ENCODE measurements at places on chromosomes 3 and 15.

- H3K36me3 ChIP-seq = no peaks in the 10 kb centered on the region
Measured at GRCh38 chr3:23308986-23309625, 106.0 kb downstream of the UBE2E2 start.

- no peaks in the 10 kb centered on the region for H3K36me3 ChIP-seq
- DNase-seq = no peak
Measured at GRCh38 chr15:78082106-78082742, 4.7 kb upstream of the TBC1D2B start.

GRCh38 chr3:48143992-48144391 is 44.2 kb downstream of the CDC25A start:
- H3K27me3 ChIP-seq = no peaks in the 10 kb centered on the region
- H3K27ac ChIP-seq = no peak overlapping the region
- no peak overlapping the region for H3K4me3 ChIP-seq

DNA sequence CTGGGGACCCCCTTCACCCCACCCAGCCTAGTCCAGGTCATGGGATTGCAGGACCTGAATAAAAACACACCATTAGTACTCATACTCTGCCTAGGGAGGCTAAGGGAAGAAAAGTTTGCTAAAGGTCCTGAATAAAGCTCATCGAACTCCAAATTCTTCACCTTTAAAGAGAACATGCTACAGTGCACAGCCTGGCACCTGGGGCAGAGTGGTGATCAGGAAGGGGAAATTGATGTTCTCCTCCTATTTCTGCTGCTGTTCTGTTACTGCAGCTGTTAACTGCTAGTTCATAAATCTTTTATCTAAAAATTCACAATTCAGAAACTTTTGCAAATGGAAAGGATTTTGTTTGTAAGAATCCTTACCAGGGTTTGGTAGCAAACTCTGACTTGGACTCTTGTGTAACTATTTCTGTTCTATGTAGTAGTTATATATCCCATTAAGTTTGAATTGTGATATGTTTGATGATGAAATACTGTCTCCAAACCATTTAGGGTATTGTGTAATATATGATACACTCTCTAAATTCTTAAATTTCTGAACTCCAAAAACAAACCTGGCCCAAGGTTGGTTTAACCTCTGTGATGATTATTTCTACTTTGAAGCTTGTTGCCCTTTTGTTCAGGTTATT is 27.9 kb downstream of the MCTP2 start:
- H3K36me3 ChIP-seq = no peaks in the 10 kb centered on the region
- no peak overlapping the region for H3K4me3 ChIP-seq
- H3K4me1 ChIP-seq = no peaks in the 10 kb centered on the region
- H3K27ac ChIP-seq = no peak overlapping the region
- no peaks in the 10 kb centered on the region for H3K27me3 ChIP-seq
- no peak for DNase-seq

GRCh38 chr3:42264399-42265058 is 1.5 kb downstream of the CCK start:
- H3K27ac ChIP-seq = no peak overlapping the region
- no peak for DNase-seq
- no peaks in the 10 kb centered on the region for H3K4me1 ChIP-seq
- H3K27me3 ChIP-seq = no peaks in the 10 kb centered on the region

DNA sequence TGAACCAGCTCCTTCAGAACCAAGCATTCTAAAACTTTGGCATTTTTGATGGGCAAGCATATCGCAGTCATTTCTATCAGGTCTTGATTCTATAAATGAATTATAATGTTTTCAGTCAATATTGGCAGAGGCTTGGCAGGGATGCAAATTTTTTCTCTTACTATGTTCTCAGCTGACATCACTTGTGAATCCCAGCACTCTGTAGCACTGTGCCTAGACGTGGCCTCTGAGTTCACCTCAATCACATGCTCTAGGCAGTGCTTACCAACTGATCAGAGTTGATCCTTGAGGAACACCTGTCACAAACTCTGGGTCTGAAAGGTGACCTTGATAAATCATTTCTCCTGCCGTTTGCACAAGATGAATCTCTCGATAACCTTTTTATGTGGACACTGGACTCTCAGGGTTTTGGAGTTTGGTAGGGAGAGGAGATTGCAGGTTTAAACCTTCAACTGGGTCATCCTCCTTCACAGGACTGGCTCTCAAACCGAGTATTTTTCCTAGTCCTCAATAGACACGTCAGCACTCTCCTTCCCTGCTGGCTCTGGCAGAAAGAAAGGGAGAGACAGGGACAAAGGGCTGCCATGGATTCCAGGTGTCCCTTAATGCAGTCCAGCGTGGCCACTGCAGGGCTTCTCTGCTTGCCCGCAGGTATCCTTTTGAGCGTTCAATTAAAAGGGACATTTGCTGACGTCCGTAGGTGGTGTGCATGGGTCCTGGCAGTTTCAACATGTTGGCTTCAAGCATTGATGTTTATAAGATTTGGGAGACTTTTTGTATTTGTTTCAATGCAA is 222.3 kb upstream of the CMC1 start:
- no peaks in the 10 kb centered on the region for H3K36me3 ChIP-seq
- H3K27ac ChIP-seq = no peak overlapping the region
- DNase-seq = no peak

- no peaks in the 10 kb centered on the region for H3K36me3 ChIP-seq
- no peaks in the 10 kb centered on the region for H3K27me3 ChIP-seq
Measured at GRCh38 chr3:111610612-111611054, 15.5 kb upstream of the ZBED2 start.

- H3K27ac ChIP-seq = no peak overlapping the region
- DNase-seq = no peak
- H3K36me3 ChIP-seq = peaks cover 32% of the 10 kb centered on the region
- no peak overlapping the region for H3K4me3 ChIP-seq
- H3K4me1 ChIP-seq = no peaks in the 10 kb centered on the region
Measured at GRCh38 chr15:44596511-44597010, 59.6 kb downstream of the EIF3J start.

DNA sequence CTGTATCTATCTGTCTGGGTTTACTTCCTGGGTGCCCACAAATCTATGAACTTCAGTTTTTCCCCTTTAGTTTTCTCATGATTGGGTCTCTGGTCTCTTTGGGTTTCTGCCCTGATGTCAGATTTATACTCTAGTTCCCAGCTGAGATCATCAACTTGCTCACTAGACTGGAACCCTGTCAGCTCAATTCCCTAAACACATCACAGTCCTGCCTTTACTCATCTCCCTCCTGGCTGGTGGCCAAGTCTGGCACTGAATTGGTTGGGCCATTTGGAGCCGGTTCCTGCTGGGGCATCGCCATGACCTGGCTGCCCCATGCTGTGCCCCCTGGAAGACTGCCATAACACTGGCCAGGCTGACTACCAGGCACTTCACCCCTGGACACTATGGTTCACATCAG is 345.3 kb downstream of the CHST2 start:
- H3K27ac ChIP-seq = no peak overlapping the region
- H3K4me1 ChIP-seq = no peaks in the 10 kb centered on the region
- DNase-seq = no peak

- no peaks in the 10 kb centered on the region for H3K27me3 ChIP-seq
- no peak overlapping the region for H3K4me3 ChIP-seq
- no peaks in the 10 kb centered on the region for H3K4me1 ChIP-seq
- H3K27ac ChIP-seq = no peak overlapping the region
- no peaks in the 10 kb centered on the region for H3K36me3 ChIP-seq
- DNase-seq = peak; percentile 22
Measured at GRCh38 chr3:180416111-180416594, 185.8 kb upstream of the TTC14 start.

GRCh38 chr15:21260966-21261395 is 179.3 kb downstream of the POTEB3 start:
- H3K27ac ChIP-seq = no peak overlapping the region
- H3K27me3 ChIP-seq = 0 out of 2 replicates have a peak, but pooled peaks cover 2% of the 10 kb centered on the region
- DNase-seq = no peak
- H3K4me3 ChIP-seq = no peak overlapping the region

DNA sequence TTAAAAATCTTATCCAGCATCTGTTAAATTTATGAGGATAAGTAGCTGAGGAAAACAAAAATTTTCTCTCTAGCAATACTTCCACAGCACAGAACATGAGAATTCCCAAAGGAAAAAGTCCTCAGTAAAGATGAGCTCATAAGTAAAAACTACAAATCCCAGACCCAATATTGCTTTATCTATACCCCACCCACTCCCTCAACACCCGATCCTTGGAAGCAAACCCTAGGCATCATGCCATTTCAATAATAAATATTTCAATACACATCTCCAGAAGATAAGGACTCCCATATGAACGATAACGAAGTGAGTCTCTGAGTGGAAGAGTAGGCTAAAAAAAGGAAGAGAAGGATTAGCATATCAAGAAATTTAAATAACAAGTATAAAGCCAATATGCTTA is 8.3 kb upstream of the PRR20G start:
- H3K27me3 ChIP-seq = no peaks in the 10 kb centered on the region
- H3K4me3 ChIP-seq = no peak overlapping the region
- H3K27ac ChIP-seq = no peak overlapping the region
- H3K36me3 ChIP-seq = no peaks in the 10 kb centered on the region
- DNase-seq = no peak

DNA sequence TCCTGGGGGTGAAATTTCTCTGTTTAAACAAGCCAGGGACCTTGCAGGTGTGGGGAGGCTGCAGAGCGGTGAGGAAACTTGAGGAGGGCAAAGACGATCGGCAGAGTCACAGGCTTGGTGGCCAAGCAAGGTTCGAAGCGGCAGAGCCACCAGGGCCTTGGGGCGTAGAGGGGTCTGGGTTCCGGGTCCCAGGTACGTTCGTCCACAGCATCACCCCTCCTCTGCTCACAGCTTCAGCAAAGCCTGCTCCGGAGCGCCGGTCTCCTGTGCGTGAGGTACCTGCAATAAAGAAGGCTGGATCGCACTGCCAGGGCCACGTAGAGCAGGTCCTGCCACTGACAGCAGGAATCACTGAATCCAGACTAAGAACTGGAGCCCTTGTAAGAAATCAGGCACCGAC is 66.8 kb upstream of the PCSK6 start:
- no peaks in the 10 kb centered on the region for H3K27me3 ChIP-seq
- H3K4me1 ChIP-seq = peaks cover 12% of the 10 kb centered on the region
- no peak overlapping the region for H3K4me3 ChIP-seq

- H3K4me3 ChIP-seq = no peak overlapping the region
- DNase-seq = no peak
- no peaks in the 10 kb centered on the region for H3K4me1 ChIP-seq
- H3K27me3 ChIP-seq = no peaks in the 10 kb centered on the region
- H3K27ac ChIP-seq = no peak overlapping the region
Measured at GRCh38 chr3:47006145-47006651, 26.7 kb downstream of the NBEAL2 start.

DNA sequence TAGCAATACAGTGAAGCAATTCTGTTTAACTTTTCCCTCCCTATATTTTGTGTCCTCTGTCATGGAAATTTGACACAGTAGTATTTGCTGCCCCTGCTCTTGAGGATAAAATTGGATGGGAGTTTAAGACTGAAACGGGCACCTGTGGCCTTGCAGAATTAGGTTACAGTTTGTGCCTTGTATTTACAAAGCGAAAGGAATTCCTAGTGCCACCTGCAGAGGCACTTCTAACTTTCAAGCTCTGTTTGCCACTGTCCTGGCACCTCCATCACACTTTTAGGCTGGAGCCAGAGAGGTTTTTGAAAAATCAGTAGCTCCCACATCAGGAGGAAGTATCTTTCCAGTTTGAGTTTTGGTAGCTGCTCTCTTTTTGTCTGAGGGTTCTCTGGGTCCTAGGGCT is 39.5 kb downstream of the CD86 start:
- no peaks in the 10 kb centered on the region for H3K36me3 ChIP-seq
- H3K4me1 ChIP-seq = no peaks in the 10 kb centered on the region
- DNase-seq = no peak

DNA sequence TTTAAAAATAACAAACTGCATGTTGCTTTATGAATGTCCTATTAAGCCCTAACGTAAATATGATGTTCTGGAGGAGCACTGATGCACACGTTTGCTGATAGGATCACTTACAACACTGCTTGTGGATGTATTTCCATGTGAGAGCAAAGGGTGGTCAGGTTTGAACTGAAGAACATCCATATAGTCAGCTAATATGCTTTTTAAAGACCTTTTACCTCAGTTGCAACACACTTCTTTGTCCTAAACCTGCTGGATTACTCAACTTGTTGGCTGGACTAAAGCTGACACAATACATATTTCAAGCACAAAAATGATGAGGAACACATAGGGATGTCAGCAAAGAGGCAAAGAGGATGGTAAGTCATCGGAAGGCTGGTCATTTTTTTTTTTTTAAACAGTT is 186.6 kb downstream of the TIGIT start:
- no peaks in the 10 kb centered on the region for H3K4me1 ChIP-seq
- no peak overlapping the region for H3K4me3 ChIP-seq
- H3K36me3 ChIP-seq = no peaks in the 10 kb centered on the region
- no peak overlapping the region for H3K27ac ChIP-seq

- no peak overlapping the region for H3K27ac ChIP-seq
- no peaks in the 10 kb centered on the region for H3K4me1 ChIP-seq
- DNase-seq = no peak
Measured at GRCh38 chr3:115187149-115187757, 40.2 kb upstream of the ZBTB20 start.

DNA sequence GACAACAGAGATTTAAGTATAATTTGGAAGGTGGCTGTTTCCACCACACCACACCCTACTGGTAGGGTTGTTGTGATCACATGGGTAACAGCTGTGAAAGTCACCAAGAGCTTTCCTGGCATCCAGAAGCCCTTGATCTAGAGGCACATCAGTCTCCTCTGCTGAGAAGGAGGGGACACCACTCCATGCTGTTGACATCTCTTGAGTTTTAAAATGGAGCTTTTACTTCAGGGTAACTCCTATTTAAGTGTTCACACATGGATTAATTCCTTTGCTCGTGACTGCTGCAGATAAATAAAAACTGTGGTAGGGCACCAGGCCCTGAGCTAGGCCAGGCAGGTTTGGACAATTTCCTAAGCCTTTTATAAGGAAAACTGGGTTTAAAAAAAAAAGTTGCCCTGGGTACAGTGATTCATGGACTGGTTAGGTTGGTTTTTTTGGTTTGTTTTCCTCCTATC is 7.5 kb downstream of the EXOSC7 start:
- DNase-seq = no peak
- H3K4me3 ChIP-seq = no peak overlapping the region
- H3K27me3 ChIP-seq = no peaks in the 10 kb centered on the region
- H3K4me1 ChIP-seq = no peaks in the 10 kb centered on the region
- H3K27ac ChIP-seq = no peak overlapping the region
- H3K36me3 ChIP-seq = peaks cover 13% of the 10 kb centered on the region

DNA sequence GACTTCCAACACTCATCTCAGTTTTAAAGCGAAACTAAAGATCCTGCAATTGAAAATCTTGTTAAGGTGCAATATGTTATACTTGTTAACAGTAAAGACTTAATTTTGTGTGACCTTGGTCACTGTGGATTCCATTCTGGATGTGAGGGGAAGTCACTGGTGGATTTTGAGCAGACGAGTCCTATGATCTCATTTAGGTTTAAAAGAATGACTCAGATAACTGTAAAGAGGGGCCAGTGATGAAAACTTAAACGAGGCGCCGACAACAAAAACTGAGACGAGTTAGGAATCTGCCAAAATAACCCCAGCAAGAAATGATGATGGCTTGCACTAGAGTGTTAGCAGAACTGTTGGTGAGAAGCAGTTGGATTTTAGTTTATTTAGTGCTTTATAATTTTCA is 56.5 kb downstream of the LRRC28 start:
- H3K36me3 ChIP-seq = no peaks in the 10 kb centered on the region
- H3K27me3 ChIP-seq = no peaks in the 10 kb centered on the region
- H3K27ac ChIP-seq = peak overlapping the region; percentile 11
- DNase-seq = no peak

GRCh38 chr3:194588236-194588635 is 45.0 kb downstream of the TMEM44 start:
- no peak overlapping the region for H3K4me3 ChIP-seq
- DNase-seq = no peak
- H3K36me3 ChIP-seq = peaks cover 2% of the 10 kb centered on the region
- peaks cover 15% of the 10 kb centered on the region for H3K4me1 ChIP-seq
- H3K27ac ChIP-seq = no peak overlapping the region
- no peaks in the 10 kb centered on the region for H3K27me3 ChIP-seq
